ENCODE measurements at places on chromosomes 12 and 14.
A peak's percentile ranks its signal among the peaks of the same experiment; 100 is the strongest.

GRCh38 chr12:25840678-25841465 lies 117.6 kb upstream of the RASSF8 start:
- no peaks in the 10 kb centered on the region for H3K4me1 ChIP-seq
- DNase-seq, result no peak
- no peak overlapping the region for H3K27ac ChIP-seq

DNA sequence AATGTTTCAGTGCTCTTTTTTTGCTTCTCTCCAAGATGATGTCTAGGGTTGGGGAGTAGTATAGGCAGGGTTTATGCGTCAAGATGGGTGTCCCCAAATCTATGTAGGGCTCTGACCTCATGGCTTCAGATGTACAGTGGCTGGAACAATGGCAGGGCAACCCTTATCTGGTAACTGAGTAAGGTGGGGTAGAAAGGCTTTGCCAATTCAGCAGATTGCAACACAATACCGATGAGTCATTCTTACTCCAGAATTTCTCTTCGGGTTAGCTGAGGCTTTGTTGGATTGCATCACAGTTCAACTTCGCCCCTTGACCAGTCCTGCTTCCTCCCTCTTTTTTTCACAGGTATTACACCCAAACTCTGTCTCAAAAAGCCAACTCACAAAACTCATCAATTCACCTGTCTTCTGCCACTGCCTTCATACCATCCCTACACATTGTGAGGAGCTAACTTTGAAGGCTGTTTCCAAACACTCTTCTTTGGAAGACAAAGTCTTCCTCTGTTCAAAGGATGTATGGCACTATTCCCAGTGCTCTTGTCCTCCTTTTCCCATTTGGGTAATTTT lies 190.2 kb upstream of the CNOT2 start:
- no peaks in the 10 kb centered on the region for H3K36me3 ChIP-seq
- H3K4me3 ChIP-seq, result no peak overlapping the region
- DNase-seq, result no peak
- H3K27ac ChIP-seq, result no peak overlapping the region

- DNase-seq, result no peak
- no peaks in the 10 kb centered on the region for H3K4me1 ChIP-seq
- no peak overlapping the region for H3K27ac ChIP-seq
These were observed 29.5 kb upstream of the MSRB3 start for GRCh38 chr12:65248656-65249633.

DNA sequence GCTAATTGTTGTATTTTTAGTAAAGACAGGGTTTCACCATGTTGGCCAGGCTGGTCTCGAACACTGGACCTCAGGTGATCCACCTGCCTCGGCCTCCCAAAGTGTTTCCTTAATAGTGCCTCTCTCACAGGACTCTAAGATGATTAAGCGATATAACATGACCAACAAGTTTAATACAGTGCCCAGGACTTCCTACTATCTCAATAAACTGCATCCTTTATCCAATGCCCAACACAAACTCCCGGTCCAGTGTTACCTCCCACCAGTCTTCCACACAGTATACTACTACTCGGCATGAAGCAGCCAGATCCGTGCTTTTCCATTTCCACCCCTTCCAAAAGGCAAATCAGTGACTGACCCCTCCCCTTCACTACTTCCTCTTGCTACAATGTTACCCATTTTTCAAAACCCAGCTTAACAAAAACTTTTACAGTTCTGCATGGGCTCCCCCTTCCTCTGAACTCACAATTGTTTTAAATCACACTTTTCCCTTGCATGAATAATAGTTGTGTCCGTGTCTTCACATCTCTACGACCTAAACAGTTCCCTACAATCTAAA lies 900 bp downstream of the NOP2 start:
- H3K27me3 ChIP-seq, result no peaks in the 10 kb centered on the region
- peak overlapping the region; percentile 99 for H3K27ac ChIP-seq
- no peak for DNase-seq
- peaks cover 83% of the 10 kb centered on the region for H3K36me3 ChIP-seq

DNA sequence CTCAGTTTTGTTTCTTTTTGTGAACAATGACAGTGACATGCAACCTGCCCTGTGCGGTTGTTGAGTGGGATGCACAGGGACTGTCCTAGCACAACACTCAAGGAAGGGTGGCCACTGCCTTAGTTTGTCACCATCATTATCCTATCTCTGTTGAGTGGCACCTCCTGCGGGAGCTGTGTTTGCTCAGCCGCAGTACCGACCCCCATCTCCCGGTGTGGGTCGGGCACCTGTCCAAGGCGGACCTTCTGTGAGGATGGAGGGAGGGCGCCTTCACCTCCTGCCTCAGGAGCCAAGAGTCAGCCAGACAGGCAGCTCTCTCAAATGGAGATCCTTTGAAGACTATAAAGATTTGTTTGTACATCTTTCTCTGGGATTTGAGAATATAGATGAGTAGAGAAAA lies 142.1 kb downstream of the TSPAN9 start:
- DNase-seq, result no peak
- no peak overlapping the region for H3K4me3 ChIP-seq
- H3K27ac ChIP-seq, result no peak overlapping the region
- H3K36me3 ChIP-seq, result no peaks in the 10 kb centered on the region

DNA sequence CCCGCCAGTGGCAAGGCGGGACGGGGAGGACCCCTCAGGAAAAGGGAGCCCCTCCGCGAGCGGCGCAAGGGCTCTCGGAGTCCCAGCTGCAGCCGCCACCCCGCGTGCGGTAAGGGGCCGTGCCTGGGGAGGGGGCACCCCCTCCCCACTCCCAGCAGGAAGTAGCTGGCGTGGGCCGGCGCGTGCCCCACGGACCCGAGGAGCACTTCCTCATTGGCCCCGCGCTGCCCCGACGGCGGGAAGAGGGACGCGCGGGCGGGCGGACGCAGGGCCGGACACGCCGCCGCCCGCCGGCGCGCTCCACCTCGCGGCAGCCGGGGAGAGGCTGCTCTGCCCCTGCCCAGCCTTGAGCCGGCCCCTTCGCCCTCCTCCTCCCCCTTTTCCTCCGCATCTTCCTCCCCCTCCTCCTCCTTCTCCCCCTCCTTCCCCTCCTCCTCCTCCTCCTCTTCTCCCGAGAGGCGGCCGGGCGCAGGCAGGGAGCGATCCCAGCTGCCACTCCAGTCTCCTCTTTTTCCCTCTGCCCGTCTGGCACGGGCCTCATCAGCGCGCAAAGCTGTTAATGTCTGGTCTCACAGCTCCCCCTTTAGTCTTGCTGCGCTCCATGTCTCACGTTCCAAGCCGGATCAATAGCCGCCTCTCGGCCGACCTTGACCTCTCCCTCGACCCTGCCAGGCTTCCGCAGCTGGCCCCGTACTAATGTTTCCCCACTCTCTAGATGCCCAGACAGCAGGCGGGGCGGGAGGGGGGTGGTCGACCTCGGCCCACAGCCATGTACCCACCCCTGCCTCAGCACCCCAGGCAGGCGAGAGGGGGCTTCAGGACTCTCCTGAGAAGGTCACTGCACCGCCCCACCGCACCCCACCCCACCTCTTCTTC lies 2.6 kb upstream of the BCL11B start:
- peak overlapping the region; percentile 52 for H3K4me3 ChIP-seq
- H3K36me3 ChIP-seq, result no peaks in the 10 kb centered on the region
- peaks cover 57% of the 10 kb centered on the region for H3K27me3 ChIP-seq
- no peak for DNase-seq
- H3K4me1 ChIP-seq, result peaks cover 27% of the 10 kb centered on the region

DNA sequence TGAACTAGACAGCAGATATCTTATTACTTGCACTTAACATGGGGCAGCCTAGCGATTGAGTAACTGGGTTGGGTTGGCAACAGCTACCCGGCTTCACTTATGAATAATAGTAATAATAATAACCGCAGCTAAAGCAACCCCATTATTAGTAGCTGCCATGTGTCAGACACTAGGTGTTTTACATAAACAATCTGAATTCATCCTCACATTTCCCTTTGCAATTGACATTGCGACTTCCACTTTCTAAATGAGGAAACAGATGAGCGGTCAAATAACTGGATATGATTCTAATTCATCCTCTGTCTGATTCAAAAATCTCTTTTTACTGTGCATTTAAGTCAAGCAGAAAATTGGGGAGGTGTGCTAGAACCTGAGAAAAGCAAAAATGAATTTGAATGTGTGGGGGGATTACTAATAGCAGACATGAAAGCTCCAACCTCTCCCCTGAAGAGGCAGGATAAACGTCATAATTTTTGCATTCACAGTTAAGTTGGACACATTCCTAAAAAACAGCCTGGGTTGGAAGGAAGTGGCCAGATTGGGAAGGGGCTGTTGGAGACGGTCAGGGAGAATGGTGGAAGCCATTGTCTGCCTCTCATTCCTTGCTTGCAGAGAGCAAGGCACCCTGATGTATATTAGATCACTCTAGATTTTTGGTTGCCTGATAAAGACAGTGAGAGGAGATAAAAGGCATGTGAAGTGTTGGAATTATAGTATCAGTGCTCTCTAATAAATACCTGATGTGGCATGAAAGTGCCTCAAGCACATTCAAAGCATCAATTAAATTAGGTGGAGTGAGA lies 13.1 kb downstream of the EMP1 start:
- H3K4me1 ChIP-seq, result peaks cover 4% of the 10 kb centered on the region
- peaks cover 19% of the 10 kb centered on the region for H3K27me3 ChIP-seq
- DNase-seq, result no peak
- no peak overlapping the region for H3K4me3 ChIP-seq
- H3K27ac ChIP-seq, result no peak overlapping the region

GRCh38 chr12:32367381-32367780 lies 32.0 kb upstream of the FGD4 start:
- no peak overlapping the region for H3K4me3 ChIP-seq
- H3K36me3 ChIP-seq, result no peaks in the 10 kb centered on the region
- no peaks in the 10 kb centered on the region for H3K4me1 ChIP-seq

GRCh38 chr12:95151406-95151805 lies 65.9 kb downstream of the FGD6 start:
- H3K4me1 ChIP-seq, result no peaks in the 10 kb centered on the region
- H3K27ac ChIP-seq, result no peak overlapping the region
- H3K4me3 ChIP-seq, result no peak overlapping the region
- peaks cover under 1% of the 10 kb centered on the region for H3K36me3 ChIP-seq
- DNase-seq, result no peak
- no peaks in the 10 kb centered on the region for H3K27me3 ChIP-seq

GRCh38 chr12:117768860-117769259 lies 199.9 kb downstream of the KSR2 start:
- no peak overlapping the region for H3K27ac ChIP-seq
- no peaks in the 10 kb centered on the region for H3K36me3 ChIP-seq
- no peaks in the 10 kb centered on the region for H3K27me3 ChIP-seq

DNA sequence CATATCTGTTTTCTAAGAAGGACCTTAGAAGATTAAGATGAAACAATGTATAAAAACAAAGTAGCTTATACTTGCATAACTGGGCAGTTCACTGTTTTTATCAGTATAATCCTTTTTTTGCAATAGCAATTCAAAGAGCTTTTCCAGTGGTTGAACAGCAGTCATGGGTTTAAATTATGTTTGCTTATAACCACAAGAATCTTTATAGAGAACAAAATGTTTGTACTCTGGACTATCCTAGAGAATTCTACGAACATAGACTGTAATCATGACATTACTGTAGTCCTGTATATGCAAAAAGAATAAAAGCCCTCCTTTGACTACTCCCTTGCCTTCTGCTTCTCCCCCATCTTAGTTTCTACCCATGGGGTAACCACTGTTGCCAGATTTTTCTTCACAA lies 5.7 kb downstream of the FAM177A1 start:
- H3K36me3 ChIP-seq, result peaks cover 33% of the 10 kb centered on the region
- no peak for DNase-seq
- H3K27ac ChIP-seq, result no peak overlapping the region
- no peak overlapping the region for H3K4me3 ChIP-seq
- no peaks in the 10 kb centered on the region for H3K27me3 ChIP-seq

GRCh38 chr12:72282721-72283120 lies 10.6 kb downstream of the TRHDE start:
- no peak overlapping the region for H3K27ac ChIP-seq
- DNase-seq, result no peak
- no peaks in the 10 kb centered on the region for H3K36me3 ChIP-seq
- H3K27me3 ChIP-seq, result no peaks in the 10 kb centered on the region

DNA sequence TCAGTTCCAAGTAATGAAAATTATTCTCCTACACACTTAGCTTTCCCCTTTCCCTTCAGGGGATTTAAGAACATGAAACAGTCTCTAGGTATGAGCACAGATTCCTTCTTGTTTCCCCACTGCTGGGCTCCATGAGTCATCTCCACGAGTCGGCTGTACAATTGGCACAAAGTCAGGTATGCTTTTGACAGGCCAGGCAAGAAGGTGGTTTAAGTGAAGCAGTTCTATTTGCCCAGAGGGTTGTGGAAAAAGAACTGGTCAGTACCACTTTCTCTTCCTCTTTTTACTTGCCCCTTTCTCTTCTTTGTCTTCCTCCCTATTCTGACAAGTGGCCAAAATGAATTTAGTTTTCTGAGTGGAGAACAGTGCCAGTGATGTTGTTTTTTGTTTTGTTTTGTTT lies 16.3 kb downstream of the DYNC1H1 start:
- H3K4me3 ChIP-seq, result no peak overlapping the region
- H3K27ac ChIP-seq, result peak overlapping the region; percentile 80
- H3K36me3 ChIP-seq, result peaks cover 74% of the 10 kb centered on the region
- H3K27me3 ChIP-seq, result no peaks in the 10 kb centered on the region
- DNase-seq, result no peak
- peaks cover 8% of the 10 kb centered on the region for H3K4me1 ChIP-seq

DNA sequence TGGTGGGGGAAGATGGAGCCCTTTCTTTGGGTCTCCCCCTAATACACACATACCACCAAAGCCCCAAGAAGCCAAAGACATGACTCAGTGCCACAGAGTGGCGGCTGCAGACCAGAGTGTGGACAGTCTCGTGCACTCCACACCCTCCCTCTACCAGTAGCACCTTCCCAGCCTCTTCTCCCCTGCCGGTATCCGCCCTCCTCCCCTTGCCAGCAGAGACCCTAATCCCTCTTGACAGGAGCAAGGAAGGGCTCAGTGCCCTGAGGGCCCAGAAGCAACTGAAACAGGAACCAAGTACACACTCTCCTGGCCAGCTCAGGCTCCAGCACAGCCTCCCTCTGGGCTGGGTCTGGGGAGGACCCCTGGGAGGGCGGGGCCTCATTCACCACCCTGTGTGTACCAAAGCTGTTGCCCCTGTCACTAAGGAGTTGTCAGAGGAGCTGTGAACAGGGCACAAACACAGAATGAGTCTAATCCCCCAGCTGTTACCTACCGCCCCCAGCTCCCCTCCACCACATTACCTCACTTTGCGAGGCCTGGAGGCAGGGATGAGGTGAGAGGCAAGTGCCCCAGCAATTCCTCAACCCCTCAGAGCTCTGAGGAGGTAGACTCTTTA lies 8.2 kb downstream of the SPRYD3 start:
- no peak overlapping the region for H3K4me3 ChIP-seq
- no peak for DNase-seq
- H3K27me3 ChIP-seq, result no peaks in the 10 kb centered on the region
- no peak overlapping the region for H3K27ac ChIP-seq
- H3K36me3 ChIP-seq, result peaks cover 92% of the 10 kb centered on the region
- H3K4me1 ChIP-seq, result peaks cover 32% of the 10 kb centered on the region

Data from activated B cell treated with CpG ODN at 0.5 μM for 24 hours (primary cell).